ENCODE measurements at places on chromosomes 7 and 10.

- peak; percentile 16 for DNase-seq
Observed at GRCh38 chr7:1961701-1962276, 271.0 kb downstream of the MAD1L1 start.

DNA sequence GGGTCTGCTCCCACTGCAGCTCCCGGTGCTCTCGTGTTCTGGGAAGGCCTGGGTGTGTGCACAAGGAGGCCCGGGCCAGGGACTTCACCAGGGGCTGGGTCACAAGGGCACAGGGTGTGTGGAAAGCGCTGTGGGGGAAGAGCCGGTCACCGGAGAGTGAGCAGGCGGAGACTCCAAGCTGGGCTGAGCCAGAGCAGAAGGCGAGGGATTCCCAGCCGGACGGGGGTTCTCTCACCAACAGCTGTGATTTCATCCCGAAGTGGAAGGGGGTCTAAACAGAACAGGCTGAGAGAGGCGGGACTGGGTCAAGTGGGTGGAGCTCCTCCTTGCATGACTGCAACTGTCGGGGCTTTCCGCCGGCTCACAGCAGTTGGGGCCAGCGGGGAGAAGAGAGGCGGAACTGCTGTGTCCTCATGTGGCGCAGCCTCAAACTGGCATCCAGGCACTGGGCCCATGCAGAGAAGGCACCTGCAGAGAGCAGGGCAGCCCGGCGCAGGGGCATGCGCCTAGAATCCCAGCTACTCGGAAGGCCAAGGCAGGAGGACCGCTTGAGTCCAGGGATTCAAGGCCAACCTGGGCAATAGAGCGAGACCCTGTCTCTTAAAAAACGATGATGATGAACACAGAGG, 7.6 kb upstream of the ORAI2 start:
- DNase-seq: peak; percentile 86

- DNase-seq: no peak
Observed at GRCh38 chr7:868189-868486, 8.2 kb upstream of the GET4 start.

- no peak for DNase-seq
Observed at GRCh38 chr10:44348496-44348895, 36.4 kb downstream of the CXCL12 start.

DNA sequence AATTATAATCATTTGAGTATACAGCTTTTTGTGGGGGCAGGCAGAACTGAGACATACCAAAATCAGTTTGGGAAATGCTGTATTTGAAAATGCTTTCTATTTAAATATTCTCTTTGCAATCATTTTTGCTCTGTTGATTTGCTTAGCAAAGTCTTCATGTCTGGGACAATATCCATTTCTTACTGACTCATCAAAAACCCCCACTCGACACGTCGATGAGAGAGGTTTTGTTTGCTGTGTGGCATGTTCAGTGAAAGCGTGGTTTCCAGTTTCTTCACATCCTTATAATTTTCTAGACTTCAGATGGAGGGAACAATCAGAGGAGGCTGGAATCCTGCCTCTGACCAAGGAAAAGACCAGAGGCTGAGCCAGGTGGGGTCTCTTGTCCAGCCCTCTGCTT, 28.9 kb downstream of the HTRA1 start:
- DNase-seq: no peak

GRCh38 chr10:49282306-49282705, 16.7 kb upstream of the C10orf71 start:
- DNase-seq: no peak

GRCh38 chr10:52875336-52875735, 102.8 kb upstream of the MBL2 start:
- DNase-seq: no peak

- DNase-seq: no peak
Observed at GRCh38 chr7:131012477-131013031, 278.5 kb upstream of the KLF14 start.

DNA sequence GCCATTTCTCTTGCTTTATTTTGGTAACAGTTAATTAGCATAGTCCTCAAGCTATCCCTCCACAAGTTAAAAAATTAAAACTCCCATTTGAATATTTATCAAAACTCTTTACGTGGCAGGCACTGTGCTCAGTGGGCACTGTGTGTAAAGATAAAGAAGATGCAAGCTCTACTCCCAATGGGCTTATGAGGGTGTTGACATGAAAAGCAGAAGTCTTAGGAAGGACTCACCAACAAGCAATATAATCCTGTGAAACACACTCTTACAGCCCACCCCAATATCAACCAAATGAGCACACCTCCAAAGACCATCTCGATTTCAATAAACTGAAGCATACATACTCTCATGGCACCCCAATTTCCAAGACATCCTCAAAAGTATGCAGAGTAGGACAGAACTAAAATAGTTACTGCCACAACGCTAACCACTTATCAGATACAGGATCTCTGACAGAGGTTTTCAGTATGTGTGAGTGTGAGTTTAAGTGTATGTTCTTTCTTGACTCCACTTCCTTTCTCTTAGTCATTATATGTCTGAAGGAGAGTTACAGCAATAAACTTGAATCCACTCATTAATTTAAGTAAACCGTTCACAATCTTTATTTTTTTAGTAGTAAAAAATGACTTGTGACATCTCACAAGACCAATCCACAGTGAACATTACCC, 120.0 kb downstream of the PDE1C start:
- no peak for DNase-seq

DNA sequence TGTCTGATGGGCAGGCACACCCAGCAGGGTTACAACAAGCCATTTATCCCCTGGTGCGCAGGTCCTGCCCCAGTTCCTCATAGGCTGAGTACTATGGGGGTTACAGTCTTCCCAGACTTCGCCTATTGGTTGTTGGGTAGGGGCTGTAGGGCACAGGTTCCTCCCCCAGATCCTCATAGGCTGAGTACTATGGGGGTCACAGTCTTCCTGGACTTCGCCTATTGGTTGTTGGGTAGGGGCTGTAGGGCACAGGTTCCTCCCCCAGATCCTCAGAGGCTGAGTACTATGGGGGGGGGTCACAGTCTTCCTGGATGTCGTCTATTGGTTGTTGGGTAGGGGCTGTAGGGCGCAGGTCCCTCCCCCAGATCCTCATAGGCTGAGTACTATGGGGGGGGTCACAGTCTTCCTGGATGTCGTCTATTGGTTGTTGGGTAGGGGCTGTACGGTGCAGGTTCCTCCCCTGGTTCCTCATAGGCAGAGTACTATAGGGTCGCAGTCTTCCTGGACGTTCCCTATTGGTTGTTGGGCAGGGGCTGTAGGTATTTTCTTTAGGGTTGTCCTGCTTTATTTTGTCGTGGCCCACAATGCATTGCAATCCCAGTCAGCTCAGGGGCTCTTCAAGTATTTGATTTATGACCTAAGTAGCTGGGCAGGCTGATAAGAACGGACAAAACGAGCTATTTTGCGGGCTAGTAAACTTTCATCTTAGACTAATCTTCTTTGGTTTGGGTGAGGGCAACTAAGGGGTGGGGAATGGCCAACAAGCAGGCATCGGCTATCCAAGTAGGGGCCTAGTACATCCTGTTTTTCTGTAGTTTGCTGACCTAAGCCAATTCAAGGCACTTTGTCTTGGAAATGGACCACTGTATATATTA, 3.4 kb downstream of the LRRC27 start:
- DNase-seq: no peak

DNA sequence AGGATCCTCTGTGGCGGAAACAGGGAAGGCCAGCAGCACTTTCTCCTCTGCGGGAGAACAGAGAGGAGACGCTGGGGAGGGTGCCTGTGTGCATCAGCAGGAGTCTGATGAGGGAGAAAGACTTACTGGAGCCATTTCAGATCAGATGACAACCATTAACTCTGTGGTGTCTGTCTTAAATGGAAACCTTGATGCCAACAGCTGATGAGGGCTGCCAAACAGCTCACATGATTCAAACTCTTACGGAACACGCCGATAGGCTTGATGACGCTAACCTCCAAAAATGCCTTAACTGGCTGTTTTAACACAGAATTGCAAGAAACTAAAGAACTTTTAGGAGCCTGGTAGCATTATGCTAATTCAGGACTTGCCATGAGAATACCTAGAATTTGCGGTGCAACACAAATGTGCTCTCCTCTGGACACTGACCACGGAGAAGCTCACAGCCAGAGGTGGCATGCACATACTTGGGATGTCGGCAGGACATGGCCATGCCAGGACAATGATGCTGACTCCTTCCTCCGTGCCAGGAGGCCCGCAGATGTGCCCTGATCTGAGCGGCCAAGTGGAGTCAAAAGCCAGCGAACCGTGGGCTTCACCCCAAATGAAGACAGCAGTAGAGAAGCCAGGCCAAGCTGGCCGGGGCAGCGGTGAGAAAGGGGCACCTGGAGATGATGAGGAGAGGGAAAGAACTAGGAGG, 154.9 kb downstream of the ZMYND11 start:
- no peak for DNase-seq

DNA sequence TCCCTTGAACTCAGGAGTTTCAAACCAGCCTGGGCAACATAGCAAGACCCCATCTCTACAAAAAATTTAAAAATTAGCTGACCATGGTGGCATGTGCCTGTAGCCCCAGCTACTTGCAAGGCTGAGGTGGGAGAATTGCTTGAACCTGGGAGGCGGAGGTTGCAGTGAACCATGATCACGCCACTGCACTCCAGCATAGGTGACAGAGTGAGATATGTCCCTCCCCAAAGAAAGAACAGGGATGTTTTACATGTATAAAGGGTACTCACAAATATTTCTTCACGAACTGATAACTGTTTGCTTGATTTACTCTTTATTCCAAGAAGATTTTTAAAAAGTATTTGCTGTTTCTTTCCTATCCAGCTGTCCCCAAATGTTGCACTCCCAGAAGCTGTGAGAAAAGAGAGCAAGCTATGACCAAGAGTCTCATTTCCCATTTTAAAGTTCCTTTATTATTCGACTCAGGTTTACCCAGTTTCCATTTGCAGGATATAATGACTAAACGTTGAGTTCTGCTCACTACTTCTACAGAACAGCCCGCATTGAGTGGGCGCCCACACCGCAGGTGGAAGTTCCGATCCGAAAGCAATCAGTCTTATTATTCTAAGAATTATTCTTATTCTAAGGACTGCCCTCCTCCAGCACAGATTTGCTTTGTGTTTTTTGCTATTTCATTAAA, 90.7 kb downstream of the APBB1IP start:
- no peak for DNase-seq

DNA sequence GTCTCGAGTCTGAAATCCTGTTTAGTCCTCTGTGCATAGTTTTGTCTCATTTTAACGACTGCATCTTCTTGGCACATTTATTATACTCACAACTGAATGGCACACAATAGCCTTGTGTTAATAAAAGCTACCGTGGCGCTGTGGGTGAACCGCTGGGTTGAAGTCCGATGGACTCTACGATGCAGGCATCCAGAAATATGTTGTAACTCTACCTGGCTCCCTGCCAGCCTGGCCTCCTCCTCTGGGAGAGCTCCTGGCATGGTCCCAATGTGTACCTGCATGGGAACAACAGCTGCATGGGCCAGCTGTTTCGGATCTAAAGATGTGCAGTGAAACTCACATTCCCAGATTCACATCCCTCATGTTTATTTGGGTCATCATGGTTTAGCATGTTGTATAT, 3.7 kb upstream of the DPYSL4 start:
- DNase-seq: no peak

DNA sequence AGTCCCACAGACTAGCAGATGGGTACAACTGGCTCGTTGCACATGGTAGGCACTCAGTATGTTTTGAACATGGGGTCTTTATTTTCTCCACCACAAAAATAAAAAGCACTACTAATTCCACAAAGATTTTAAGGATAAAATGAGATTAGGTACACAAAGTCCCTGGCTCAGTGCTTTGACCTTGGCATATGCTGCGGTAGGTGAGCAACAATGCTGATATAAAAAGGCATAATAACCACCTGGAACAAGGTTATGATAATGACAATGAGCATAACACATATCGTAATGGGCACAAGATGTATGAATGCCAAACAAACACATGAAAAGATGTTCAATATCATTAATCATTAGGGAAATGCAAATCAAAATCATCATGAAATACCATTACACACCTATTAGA, 26.9 kb downstream of the SGMS1 start:
- DNase-seq: no peak

- DNase-seq: no peak
Observed at GRCh38 chr10:70379581-70380176, 2.7 kb downstream of the LRRC20 start.

DNA sequence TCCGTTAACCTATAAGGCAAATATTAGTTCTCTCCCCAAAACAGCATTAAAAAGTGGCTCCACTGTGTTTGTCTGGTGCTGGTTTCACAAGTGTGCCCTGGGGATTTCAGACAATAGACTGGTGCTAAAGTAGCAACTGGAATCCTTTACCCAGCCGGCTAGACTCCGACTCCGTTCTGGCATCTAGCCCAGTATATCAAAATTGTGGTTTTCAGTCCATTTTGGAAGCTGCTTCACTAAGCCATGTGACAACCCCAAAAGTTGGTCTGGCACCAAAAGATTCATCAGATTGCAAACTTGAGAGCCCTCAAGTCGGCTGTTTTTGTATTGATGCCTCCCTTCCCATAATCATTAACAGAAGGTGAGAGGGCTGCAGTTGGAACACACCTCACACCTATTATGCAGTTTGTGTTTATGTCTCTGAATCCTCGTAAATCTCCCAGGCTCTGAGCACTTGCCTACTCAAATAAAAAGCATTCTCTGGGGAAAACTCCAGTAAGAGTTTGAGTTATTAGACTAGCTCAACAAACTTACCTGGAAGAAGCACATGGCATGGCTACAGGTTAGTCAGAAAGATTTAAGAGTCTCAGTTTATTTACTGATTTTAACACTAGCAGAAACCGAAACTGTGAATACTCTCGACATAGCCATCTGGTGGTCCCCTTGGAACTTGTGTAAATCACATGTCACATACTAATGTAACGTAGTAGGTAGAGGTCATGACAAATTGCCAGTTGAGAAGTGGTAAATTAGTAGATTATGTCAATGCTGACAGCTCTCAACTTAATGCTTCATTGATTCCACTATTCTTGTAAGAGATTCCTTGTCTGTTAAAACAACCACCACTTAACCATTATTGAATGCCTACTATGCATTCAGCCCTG, 14.8 kb upstream of the WNT16 start:
- DNase-seq: no peak

DNA sequence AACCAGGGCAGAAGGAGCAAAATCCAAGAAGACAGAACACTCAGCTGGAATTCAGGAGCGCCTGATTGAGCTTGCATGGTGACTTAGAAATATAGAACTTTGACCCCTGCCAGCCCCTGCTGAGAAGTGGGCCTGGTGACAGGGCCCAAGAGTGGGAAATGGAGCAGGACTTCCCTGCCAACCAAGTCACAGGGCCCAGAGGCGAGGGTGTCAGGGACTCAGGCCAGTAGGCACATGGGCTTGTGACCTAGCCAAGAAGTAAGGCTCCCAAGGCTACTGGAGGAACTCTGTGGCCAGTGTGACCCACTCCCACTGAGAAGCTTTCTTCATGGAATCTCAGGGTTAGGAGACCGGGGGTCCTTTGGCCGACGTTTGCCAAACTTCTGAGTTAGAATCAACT, 31.9 kb downstream of the LRRC20 start:
- DNase-seq: no peak

GRCh38 chr7:110827287-110827855, 263.6 kb upstream of the LRRN3 start:
- DNase-seq: no peak

GRCh38 chr7:71300603-71301002, 168.7 kb downstream of the GALNT17 start:
- no peak for DNase-seq
